ENCODE measurements at places on chromosomes 7 and 10.
A peak's percentile ranks its signal among the peaks of the same experiment; 100 is the strongest.

GRCh38 chr10:48708144-48708543 is 23.5 kb downstream of the WDFY4 start:
- peak; percentile 9 for DNase-seq

DNA sequence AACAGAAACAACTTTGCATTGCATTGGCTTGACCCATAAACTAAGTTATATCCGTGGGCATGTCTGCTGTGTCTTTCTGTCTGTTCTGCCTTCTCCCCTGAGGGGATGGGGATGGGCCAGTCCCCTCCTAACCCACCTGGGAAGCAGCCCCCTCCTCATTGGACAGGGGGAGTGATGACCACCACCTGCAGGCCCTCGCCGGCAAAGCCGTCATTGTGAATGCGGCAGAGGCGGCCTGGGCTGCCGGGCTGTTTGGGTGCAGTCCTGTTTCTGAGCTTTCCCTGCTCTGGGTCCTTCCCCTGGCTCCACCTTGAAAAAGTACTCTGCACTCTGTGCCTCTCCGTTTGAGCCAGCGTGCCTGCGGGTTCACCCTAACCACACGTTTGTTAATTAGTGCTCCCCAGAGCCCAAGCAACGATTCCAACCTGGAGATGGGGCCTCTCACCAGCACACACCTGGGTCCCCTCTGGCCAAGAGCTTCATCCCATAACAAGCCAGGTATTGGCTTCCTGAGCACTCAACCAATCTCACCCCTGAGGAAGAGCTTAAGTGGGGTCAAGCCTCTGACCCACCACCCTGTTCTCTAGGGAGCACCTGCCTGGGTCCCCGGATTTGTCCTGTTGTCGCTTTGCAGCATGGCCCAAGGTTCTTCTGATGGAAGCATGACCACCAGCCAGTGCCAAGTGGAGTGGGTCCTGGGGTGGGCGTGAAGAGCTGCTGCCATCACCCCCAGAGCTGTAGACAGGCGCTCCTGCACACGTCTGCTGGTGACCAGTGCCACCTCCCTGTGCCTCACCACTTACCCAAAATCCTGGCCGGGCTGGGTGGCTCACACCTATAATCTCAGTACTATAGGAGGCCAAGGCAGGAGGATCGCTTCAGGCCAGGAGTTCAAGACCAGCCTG is 39.4 kb upstream of the ZMIZ2 start:
- DNase-seq = no peak

GRCh38 chr7:86778271-86778670 is 134.6 kb downstream of the GRM3 start:
- DNase-seq = no peak

- DNase-seq = no peak
Observed at GRCh38 chr7:3705258-3705657, 404.2 kb downstream of the SDK1 start.

GRCh38 chr10:124436191-124436638 is 13.6 kb downstream of the NKX1-2 start:
- DNase-seq = no peak

DNA sequence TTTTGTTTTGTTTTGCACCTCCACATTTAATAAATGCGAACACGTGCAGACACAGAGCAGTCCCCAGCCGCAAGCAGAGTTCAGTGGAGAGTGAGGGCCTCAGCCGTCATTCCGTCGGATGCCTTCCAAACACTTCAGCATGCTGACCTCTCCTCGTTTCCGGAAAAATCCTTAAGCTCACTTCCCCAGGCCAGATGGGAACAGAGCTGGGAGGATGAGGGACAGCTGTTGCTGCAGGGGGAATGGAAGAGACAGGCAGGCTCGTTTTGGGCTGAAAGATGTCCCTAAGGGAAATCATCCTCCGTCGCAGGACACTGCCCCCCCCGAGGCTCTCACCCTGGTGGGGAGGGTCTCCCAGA is 17.2 kb upstream of the FGFR2 start:
- DNase-seq = no peak

DNA sequence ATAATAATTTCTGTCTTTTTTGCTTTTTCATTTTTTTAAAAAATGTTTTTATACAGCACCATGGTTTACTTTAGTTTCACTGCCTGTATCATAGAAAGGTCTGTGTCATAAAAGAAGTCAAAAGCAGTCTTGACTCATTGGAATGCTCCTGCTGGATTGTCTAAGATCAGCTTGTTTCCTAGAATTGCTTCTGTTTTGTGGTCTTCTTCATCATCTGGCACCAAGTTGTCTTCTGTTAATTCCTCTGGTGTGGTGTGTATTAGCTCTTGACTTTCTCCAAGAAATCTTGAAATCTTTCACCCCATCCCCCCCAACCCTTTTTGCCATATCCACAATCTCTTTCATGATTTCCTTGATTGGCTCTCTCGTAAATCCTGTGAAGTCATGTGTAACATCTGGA is 250.3 kb upstream of the CXCL12 start:
- peak; percentile 46 for DNase-seq

- no peak for DNase-seq
Observed at GRCh38 chr7:137771273-137771672, 75.5 kb downstream of the DGKI start.

DNA sequence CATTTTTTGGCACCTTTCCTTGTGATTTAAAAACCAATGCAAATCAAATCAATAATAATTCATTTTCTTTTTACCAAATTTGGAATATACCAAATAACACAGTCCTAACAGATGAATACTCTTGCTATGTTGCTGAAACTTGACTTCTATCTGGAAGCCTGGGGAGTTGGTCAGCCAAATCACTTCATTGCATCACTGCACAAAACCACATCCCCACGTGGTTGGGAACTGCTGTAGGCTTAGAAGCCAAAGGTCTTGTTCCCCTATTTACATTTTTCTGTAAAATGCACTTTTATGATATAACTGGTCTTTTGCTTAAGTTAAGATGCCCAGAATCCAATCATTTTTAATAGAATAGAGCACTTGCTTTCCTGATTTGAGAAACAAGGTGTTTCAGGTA is 15.2 kb downstream of the GPR85 start:
- peak; percentile 6 for DNase-seq

DNA sequence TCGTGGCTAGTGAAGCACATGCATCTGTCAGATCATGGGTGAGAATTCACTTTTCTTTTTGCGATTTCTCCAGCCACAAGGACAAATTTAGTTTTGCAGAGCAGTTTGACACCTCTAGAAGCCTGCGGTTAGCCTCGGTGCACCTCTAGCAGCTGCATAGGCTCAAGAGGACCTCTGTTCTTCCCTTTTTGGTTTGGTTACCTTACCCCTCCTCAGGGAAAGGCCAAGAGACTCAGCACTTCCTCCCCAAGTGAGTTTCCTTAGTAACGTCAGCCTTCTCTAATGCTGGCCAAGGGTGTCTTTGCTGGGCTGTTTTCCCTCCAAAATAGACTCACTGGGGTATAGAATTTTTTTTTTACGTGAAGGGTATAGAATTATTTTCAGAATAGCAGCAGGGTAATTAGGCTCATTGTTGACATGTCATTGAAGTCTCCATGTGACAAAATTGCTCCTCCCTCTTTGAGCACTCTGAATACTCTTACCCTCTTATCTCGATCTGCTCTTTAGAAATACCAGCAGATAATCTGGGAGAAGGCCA is 97.8 kb downstream of the AUTS2 start:
- DNase-seq = no peak

DNA sequence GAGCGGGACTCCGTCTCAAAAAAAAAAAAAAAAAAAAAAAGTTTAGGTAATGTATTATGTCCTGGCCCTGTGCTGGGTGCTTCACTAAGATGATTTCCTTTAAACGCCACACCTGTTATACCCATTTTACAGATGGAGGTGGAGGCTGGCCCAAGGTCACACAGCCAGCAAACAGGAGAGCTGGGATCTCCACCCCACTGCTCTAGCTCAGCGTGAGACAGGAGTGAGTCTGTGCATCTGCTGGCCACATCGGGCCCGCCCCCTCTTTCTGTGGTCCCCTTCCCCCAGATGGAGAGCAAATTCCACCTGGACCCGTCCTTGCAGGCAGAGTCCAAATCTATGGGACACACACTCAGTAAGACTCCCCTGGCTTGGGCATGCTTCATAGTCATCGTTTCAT is 51.0 kb downstream of the LHPP start:
- no peak for DNase-seq

- peak; percentile 6 for DNase-seq
Observed at GRCh38 chr7:119935418-119936025, 337.5 kb upstream of the KCND2 start.

GRCh38 chr10:126570621-126571602 is 99.6 kb downstream of the C10orf90 start:
- no peak for DNase-seq

- DNase-seq = no peak
Observed at GRCh38 chr7:910441-910861, 34.1 kb downstream of the GET4 start.

DNA sequence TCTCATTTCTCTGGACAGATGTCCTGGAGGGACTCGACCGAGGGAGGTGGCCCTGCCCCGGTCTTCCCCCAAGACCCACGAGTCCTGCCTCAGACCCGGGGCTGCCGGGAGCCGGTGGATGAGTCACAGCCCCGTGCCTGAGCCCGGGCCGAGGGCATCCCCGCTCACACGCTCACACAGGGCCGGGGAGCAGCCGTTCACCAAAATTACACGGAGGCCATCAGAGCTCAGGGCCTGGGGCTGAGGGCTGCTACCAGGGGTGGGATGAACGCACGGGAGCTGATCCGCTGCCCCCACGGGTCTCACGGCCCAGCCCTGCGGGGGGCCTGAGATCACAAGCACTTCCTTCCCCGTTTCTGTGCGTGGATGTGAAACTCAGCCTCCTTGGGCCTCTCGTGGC is 17.5 kb downstream of the FAM20C start:
- no peak for DNase-seq

GRCh38 chr7:76998285-76998589 is 33.9 kb downstream of the SPDYE17 start:
- DNase-seq = no peak

GRCh38 chr10:70748801-70749573 is 36.2 kb downstream of the TBATA start:
- DNase-seq = no peak

GRCh38 chr10:117830205-117830604 is 216.5 kb downstream of the RAB11FIP2 start:
- DNase-seq = no peak

GRCh38 chr7:28937619-28938018 is 20.5 kb downstream of the TRIL start:
- DNase-seq = no peak

- peak; percentile 1 for DNase-seq
Observed at GRCh38 chr10:55369670-55370420, 568.8 kb upstream of the PCDH15 start.

- no peak for DNase-seq
Observed at GRCh38 chr10:75508814-75509306, 77.4 kb downstream of the LRMDA start.

GRCh38 chr10:83050815-83051214 is 1088.5 kb upstream of the GHITM start:
- DNase-seq = no peak

GRCh38 chr10:14179251-14179650 is 151.5 kb downstream of the FRMD4A start:
- DNase-seq = no peak

DNA sequence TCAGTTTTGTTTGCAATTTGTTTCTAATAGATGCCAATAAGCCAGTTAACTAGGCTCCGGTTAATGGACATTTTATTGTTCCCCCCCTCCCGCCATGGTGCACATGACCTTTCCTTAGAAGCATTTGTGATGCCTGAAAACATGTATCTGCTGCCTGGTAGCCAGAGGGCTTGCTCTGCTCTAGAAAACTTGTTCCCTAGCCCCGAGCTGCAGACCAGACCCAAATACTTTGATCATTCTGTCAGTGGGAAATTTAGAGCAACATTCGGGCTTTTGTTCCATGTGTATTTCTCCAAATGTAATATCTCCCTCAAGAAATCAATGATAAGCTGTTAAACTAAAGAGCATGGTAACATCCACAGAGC is 104.7 kb downstream of the EVX1 start:
- no peak for DNase-seq

GRCh38 chr10:124221356-124222317 is 128.2 kb upstream of the CHST15 start:
- no peak for DNase-seq

GRCh38 chr10:113059371-113059780 is 109.3 kb downstream of the TCF7L2 start:
- peak; percentile 61 for DNase-seq

DNA sequence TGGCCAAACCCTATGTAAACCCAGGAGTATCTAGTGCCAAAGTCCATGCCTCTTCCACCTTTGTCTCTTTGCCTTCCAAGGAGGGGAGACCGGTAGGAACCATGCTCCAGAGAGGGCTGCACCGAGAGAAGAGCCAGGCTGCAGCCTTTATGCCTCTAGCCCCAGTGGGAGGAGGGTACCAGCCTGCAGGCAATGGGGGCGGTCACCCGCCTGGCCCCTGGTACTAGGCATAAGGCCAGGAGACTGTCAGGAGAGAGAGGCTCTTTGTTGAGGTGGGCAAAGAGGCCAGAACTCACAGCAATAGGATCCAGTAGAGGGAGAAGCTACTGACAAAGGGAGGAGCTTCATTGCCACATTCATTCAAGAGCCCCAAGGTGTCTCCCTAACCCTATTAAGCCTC is 146.6 kb upstream of the PDE1C start:
- no peak for DNase-seq

DNA sequence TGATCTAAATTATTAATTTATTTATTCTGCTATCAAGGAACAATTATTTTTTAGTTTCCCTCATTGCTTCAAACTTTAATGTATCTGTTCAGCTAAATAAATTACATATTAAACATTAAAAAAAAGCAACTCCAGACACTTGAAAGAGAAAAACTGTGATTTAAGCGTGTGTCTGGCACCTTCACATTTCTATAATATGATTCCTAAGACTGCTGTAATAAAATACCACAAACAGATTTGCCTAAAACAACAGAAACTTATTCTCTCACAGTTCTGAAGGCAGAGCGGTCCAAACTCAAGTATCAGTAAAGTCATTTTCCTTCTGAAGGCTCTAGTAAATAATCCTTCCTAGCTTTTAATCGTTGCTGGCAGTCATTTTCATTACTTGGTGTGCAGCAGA is 580.4 kb upstream of the KCND2 start:
- no peak for DNase-seq

GRCh38 chr7:104851268-104851667 is 162.7 kb upstream of the KMT2E start:
- DNase-seq = no peak

- no peak for DNase-seq
Observed at GRCh38 chr10:70164163-70164562, 6.2 kb downstream of the SAR1A start.

DNA sequence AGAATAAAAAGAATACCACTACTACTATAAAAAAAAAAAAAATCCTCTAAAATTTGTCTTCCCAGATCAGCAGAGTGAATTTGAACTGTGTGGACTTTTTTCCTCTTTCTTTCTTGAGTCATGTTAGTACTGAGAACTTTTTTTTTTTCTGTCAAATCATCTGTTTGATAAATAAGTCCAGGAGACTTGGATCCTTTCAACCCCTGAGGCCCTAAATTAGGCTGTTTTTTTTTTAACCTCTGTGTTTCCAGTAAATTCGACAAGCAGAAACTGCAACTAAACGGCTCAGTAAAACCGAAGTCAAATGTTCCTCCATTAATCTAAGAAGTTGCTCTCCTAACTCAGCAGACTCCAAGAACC is 2.7 kb downstream of the MAP3K8 start:
- no peak for DNase-seq

Measured in foreskin fibroblast (primary cell).